Hippocampal formation (tissue), 2 donors: ENCODE measurements at places on chromosomes 2 and 18.

GRCh38 chr2:175005733-175006264, 618 bp upstream of the CHN1 start:
- no peak for DNase-seq

GRCh38 chr2:227423656-227424499, 36.1 kb upstream of the SCYGR1 start:
- peak; percentile 40 for DNase-seq

GRCh38 chr2:101698844-101699754, 1.6 kb downstream of the MAP4K4 start:
- DNase-seq: peak; percentile 60

- no peak for DNase-seq
Observed at GRCh38 chr2:205780645-205781044, 98.3 kb downstream of the NRP2 start.

GRCh38 chr2:160206436-160206835, 6.4 kb upstream of the ITGB6 start:
- DNase-seq: no peak

- no peak for DNase-seq
Observed at GRCh38 chr2:167136879-167137596, 248.8 kb downstream of the XIRP2 start.

DNA sequence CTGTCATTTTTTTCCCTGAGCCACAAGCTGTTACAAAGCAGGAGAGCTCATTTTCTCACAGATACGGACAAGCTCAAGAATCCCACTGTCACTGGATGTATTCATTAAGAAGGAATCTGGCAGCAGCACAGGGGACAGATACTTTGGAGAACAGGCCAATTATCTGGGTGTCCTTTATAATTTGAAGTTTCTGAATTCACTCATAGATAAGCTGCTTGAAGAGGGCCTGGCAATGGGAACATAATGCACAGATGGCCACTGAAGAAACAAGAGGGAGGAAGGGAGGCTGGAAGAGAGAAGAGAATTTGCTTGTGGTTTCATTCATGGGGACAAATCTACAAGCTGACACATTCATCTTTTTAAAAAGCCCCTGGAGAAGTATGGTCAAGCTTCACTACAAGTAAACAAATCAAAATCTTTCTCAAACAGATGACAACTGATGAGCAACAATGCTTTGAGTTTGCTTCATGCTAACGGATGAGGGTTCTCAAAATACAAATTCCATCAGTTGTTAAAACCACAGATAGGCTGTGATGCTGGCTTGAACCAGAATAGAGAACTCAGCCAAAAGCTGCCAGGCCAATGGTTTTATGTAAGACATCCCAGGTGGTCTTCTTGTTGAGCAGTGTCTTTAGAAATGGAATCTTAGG, 11.9 kb downstream of the BCL2 start:
- DNase-seq: no peak

- no peak for DNase-seq
Observed at GRCh38 chr2:233462826-233463470, 103.6 kb downstream of the USP40 start.

DNA sequence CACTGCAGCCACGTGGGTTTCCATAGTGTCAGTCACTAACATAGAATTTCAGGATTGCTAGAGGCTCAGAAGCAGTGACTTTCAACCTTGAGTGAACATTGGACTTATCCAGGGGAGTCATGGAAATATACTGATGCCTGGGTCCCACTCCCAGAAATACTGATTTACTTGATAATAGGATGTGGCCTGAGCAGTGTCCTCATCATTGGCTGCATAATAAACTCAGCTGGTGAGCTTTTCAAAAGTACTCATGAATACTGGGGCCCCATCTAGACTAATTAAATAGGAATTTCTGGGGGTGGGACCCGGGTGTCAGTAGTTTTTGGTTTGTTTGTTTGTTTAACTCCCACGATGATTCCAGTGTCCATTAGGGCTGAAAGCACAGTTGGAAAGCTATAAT, 141.4 kb downstream of the COL4A4 start:
- DNase-seq: no peak

- DNase-seq: no peak
Observed at GRCh38 chr2:68031542-68032160, 31.2 kb downstream of the C1D start.

- DNase-seq: no peak
Observed at GRCh38 chr2:238240757-238241711, 1.2 kb upstream of the HES6 start.

DNA sequence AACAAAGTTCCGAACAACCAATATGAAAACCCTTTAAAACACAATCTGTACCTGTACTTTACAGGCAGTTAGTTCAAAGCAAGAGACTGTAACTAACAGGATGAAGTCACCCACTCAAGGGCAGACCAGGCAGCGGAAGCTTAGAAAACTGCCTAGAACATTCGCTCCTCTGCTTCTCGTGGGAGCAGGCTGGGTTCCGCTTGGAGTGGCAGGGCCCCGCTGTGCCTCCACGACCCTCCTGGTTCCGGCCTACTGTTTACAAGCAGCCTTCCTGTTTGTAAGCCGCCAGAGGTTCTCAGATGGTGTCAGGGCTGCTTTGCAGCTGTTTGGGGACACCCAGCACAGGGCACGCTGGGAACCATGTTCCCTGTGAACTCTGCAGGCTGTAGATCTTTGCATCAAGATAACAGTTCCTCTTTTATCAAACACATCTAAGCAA, 31.3 kb downstream of the CIB4 start:
- no peak for DNase-seq

DNA sequence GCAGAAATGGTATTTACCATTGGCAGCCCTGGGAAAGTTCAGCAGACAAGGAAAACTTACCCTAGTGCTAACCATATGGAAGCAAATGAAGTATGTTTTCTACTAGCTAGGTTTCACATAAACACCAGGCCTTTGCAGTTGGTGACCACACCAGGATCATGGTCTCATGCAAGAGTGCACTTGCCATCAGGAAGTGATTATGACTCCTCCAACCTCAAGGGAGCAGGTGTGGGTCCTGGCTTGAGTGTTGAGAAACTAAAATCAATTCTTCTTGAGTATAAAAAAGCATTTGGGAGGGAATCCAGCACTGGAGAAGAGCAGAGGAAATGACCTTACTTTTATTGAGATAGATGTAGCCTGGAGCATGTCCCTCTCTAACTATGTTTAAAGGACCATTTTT, 56.8 kb upstream of the SPAG16 start:
- no peak for DNase-seq

DNA sequence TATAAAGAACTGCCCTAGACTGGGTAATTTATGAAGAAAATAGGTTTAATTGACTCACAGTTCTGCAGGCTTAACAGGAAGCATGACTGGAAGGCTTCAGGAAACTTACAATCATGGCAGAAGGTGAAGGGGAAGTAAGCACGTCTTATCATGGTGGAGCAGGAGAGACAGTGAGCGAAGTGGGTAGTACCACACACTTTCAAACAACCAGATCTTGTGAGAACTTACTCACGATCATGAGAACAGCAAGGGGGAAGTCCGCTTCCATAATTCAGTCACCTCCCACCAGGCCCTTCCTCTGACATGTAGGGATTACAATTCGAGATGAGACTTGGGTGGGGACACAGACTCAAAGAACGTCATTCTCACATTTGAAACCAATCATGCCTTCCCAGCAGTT, 260.1 kb upstream of the FAM98A start:
- no peak for DNase-seq

DNA sequence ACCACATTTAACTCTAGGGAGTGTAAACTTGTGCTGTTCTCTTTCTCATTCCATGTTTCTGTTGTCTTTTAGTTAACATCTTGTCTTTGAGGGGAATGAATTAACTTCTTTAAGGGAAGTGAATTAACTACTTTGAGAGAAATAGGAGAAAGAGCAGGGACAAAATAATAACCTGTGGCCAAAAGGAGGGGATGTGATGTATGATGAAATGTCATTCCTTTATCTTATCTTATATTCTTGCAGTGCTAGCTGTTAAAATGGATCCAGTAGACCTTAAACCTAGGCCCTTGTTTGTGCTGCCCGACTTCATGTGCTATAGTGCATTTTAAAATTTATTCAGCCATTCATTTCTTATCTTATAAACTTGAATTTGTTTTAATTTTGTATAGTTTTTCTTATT, 18.4 kb downstream of the ABI2 start:
- DNase-seq: no peak

DNA sequence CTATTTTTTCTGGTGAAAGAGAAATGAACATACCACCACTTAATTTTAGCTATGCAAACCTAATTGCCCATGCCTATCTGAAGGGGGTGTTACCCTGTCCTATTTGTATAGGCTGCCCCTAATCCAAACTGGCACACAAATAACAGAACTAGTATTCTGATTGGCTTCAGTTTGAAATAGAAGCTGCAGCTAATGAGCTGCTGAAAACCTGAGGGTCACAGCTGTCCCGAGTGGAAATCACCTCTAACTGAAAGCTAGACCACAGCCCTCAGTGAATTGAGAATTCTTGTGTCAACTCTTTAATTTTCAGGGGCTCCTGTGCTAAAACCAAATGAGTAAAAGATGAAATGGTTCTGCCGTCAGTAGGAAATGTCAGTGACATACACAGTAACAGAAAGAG, 28.7 kb downstream of the CCDC141 start:
- DNase-seq: no peak

- DNase-seq: no peak
Observed at GRCh38 chr2:73284296-73285158, at the start of gene FBXO41. Gene FBXO41, minus strand, starts transcription at chr2:73284478. Its CDS starts 14,848 bp downstream, at chr2:73269630.
